ENCODE measurements at places on chromosomes 12 and 14.
A peak's percentile ranks its signal among the peaks of the same experiment; 100 is the strongest.

GRCh38 chr12:47813511-47814196, 6.0 kb downstream of the HDAC7 start:
- DNase-seq: no peak

- peak; percentile 90 for DNase-seq
Measured at GRCh38 chr14:89349171-89350008, 67.6 kb downstream of the FOXN3 start.

GRCh38 chr14:104968541-104969401, 9.4 kb downstream of the AHNAK2 start:
- no peak for DNase-seq

GRCh38 chr14:79271122-79271521, 940.2 kb downstream of the DIO2 start:
- no peak for DNase-seq

DNA sequence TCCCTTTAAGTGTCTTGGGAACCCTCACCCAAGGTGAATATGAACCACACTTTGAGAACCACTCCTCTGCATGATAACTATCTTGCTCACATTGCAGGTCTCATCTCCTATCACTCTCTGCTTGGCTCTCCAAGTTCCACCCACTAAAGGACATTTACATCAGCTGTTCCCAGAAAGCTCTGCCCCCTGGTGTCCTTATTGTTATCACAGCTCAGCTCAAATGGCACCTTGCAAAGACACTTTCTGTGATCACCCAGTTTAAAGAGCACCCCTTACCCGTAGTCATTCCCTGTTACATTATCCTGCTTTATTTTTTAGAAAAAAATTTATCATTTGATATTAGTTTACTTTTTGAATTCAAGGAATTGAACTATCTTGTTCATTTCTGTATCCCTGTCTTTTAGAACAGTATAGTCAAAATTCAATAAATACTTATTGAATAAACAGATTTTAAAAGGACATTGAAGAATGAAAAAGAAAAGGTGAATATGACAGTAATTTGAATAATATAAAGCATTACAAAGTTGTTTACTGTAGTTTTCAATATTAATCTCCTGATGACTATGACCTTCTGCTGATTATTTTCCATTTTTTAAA, 20.5 kb upstream of the GUCY2C start:
- no peak for DNase-seq

GRCh38 chr12:103884316-103884715, 43.3 kb upstream of the NT5DC3 start:
- DNase-seq: no peak

GRCh38 chr12:74689929-74690328, 152.3 kb downstream of the ATXN7L3B start:
- no peak for DNase-seq

GRCh38 chr14:104572668-104573067, 6.9 kb upstream of the C14orf180 start:
- DNase-seq: no peak

DNA sequence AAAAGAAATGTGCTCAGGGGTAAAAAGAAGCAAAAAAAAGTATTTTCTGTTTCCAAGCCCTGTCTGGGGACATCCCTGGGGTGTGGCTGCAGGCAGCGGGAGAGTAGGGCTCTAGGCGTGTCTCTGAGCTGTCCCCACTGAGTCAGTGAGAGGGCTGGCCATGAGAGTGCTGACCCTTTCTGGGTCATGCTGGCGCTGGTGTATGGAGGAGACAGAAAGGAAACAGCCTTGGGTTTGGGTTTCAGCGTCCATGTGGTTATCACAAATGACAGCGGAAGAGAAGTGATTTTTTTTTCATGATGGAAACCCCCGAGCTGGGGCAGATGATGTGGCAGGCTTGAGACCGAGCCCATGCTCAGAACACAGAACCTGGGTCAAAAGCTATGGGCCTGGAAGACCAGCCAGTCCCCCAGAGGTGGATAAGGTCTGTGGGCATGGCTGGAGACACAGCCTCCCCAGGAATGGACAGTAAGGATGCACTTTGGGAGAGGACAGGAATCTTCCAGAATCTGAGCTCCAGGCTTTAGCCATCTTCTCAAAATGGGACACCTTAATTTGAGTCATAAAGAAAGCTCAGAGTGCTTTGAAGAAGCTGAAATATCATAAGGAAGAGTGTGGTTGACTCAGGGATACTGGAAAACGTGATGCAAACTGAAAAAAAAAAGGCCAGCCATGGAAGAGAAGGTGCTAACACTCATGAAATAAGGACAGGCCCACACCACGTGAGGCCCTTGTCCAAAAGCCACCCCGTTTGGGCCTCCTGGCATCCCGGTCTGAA, 36.2 kb downstream of the SYNE3 start:
- DNase-seq: no peak

- no peak for DNase-seq
Measured at GRCh38 chr12:31474751-31475150, 116.2 kb downstream of the DENND5B start.

- no peak for DNase-seq
Measured at GRCh38 chr14:28769276-28769880, 2.8 kb downstream of the FOXG1 start.

GRCh38 chr14:44291366-44291915, 215.6 kb downstream of the FSCB start:
- no peak for DNase-seq

GRCh38 chr14:103225062-103225461, 101.8 kb downstream of the TNFAIP2 start:
- no peak for DNase-seq

DNA sequence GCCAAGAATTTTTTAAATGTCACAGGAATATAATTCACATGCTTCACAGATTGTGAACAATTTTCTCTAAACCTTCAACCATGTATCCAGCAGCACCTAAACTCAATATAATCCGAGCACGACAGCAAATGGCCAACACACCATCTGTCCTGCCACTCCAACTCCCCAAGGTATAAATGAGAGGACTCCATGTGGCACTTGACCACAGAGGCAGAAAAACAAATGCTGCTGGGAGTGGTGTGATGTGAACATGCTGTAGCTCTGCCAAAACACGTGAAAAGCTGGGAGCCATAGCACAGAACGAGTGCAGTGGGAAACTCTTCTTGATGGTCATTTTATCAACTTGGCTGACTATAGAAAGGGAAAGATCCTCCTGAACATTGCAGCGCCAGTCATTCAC, 70.9 kb downstream of the LLPH start:
- no peak for DNase-seq

GRCh38 chr12:94070520-94070919, 77.9 kb upstream of the PLXNC1 start:
- DNase-seq: no peak

- no peak for DNase-seq
Measured at GRCh38 chr12:991350-992333, 619 bp downstream of the ERC1 start.

- DNase-seq: no peak
Measured at GRCh38 chr14:45083617-45083975, 320 bp upstream of the PRPF39 start.

- no peak for DNase-seq
Measured at GRCh38 chr14:26867171-26867757, 269.4 kb upstream of the NOVA1 start.

GRCh38 chr12:52474212-52474611, 607 bp upstream of the KRT6C start:
- DNase-seq: no peak

- DNase-seq: no peak
Measured at GRCh38 chr14:49988080-49988990, 95.5 kb downstream of the ARF6 start.

GRCh38 chr12:52918351-52918750, 13.5 kb upstream of the KRT8 start:
- DNase-seq: no peak

DNA sequence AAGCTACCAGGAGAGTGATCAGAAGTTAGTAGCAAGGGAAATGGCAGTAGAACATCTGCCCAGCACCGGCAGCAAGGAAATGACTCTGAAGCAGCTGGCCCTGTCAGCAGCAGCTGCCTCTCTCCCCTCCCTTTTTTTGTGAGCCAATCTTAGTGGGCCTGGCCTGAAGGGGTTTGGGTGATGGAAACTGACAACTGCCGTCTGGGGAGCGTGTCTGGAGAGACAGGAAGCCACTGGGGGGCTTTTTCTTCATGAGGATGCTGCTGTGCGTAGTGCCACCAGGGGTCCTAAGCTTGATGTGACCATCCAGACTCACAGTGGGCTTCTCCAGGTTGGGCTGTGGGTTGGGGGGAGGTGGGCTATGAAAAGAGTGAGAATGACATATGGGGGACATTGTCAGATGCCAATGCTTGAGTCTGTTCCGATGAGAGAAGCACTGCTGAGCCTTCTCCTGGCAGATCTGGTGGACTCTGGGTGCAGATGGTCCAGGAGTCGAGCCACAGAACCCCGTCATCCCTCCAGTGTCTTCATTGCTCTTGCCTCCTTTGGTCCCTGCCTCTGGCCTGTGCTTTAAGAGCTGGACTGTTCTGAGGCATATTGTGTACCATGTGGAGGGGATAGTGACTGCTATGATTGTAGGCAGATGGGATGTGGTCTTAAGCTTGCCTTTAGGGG, 87.6 kb upstream of the HIF1A start:
- no peak for DNase-seq

- no peak for DNase-seq
Measured at GRCh38 chr14:99560922-99561683, 42.9 kb downstream of the CCDC85C start.
